ENCODE measurements at places on chromosomes 2 and 18.

GRCh38 chr2:105573910-105574655 is 170.6 kb upstream of the NCK2 start:
- DNase-seq = no peak

DNA sequence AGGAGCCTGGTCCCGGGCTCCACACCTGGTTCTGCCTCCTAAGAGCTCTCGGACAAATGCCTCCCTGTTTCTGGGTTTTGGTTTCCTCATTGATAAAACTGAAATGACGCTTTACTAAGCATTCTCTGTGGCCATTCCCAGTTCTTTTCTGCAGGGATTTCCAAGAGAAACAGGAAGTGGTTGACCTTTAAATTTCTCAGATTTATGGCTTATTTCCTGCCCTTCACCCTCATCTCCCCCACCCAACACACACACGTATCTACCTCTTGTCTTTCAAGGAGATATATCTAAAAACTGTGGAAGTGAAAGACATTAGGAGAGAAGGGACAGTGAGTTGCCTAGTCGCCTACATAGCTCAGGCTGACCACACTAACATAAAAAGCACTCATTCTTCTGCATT is 53.0 kb downstream of the PIEZO2 start:
- no peak for DNase-seq

DNA sequence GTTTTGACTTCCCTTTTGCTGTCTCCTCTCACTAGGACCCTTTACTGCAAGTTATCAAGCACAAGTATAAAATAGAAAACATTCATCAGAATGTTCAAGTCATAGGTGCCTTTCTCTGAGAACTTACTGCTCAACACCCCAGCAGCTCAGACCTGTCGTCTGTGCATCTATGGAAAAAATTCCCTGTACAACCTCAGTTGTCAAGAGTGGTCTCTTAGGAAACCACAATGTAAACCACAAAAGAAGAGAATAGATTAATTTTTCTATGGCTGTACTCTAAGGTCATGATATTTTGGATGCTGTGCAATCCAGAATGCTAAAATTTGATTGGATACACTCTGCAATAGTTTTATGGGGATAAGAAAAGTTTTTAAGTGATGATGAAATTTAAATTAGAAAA is 84.1 kb downstream of the RBMS1 start:
- peak; percentile 35 for DNase-seq

- DNase-seq = peak; percentile 92
These were observed 87.2 kb upstream of the POU3F3 start for GRCh38 chr2:104766683-104767082.

GRCh38 chr2:9656270-9656766 is 25.5 kb upstream of the YWHAQ start:
- peak; percentile 95 for DNase-seq

GRCh38 chr2:71974846-71975245 is 172.8 kb downstream of the CYP26B1 start:
- DNase-seq = peak; percentile 45

GRCh38 chr2:235449568-235449967 is 44.3 kb upstream of the AGAP1 start:
- DNase-seq = no peak

GRCh38 chr2:241812730-241813643 is 4.0 kb downstream of the NEU4 start:
- no peak for DNase-seq

DNA sequence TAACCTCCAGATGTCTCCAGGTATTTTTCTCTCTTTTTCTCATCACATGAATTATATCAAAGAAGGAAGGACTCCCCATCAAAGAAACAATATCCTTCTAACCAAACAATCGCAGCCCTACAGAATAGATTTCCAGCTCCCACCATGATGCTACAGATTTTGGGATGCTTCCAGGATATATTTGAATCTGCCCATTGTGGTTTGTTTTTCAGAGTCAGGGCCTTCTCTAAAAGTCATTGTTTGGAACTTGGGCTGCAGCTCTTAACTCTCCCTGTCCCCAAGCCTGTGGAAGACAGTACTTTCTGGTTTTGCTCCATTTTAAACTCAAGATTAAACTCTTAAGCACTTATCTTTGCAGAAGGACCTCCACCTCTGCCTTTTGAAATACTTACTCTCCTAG is 223.2 kb downstream of the PMAIP1 start:
- no peak for DNase-seq

DNA sequence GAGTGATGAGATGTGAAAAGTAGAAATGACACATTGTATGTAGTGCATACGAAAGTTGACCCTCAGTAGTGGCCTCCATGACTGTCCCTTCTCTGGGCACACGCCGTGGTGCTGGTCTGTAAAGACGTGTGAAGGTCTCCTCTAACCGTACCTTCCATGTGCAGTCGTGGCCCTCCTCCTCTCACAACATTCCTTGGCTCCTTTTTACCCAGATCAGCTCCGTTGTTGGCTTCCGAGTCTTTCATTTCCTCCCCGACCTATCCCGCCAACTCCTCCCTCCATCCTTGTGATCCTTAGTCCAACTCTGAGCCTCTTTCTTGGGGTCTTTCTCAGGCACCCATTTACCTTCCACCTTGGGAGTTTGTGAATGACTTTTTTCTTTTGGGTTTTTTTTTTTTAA is 160.4 kb upstream of the BCL2L11 start:
- no peak for DNase-seq

DNA sequence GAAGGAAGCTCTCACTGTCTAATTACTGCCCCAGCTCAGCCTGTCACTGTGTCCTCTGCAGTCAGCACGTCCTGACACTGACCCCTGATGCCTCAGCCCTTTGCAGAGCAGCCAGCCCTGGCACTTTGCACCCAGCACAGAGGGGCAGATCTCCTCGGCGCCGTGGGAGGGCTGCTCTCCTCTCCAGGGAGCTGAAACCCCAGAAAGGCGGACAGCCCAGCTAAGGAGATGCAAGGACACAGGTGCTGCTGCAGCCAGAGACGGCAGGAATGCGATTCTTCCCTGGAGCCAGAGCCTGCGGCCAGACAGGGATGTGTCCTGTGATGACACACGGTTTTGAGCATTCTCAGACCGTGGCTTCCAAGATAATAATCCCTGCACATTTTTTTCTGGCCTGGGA is 34.5 kb upstream of the SIX3 start:
- DNase-seq = no peak

DNA sequence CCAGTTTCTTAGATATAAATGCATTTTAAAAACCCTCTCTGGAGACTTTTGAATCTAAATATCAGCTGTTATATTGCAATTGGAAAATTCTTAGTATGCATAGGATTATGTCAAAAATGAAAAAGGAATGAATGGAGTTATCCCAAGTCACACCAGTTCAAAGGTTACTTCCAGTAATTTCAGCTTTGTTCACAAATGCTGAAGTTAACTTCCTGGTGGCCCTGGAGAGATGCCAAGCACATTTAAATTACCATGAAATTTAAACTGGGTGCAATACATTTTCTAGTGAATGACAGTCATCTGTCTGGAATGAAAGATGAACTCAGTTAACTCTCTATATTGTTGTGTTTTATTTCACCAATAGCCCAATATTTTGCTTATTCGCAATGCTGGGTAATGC is 753.9 kb downstream of the SUCLG1 start:
- peak; percentile 46 for DNase-seq

- DNase-seq = peak; percentile 83
These were observed 275.2 kb downstream of the IRS1 start for GRCh38 chr2:226524381-226524843.

GRCh38 chr2:31580321-31581117 is at the start of gene SRD5A2:
TSS of gene SRD5A2 (minus strand) at chr2:31580938. CDS start at chr2:31580900, 38 bp downstream.
- no peak for DNase-seq

- no peak for DNase-seq
These were observed 781.4 kb upstream of the GYPC start for GRCh38 chr2:125874564-125874963.

DNA sequence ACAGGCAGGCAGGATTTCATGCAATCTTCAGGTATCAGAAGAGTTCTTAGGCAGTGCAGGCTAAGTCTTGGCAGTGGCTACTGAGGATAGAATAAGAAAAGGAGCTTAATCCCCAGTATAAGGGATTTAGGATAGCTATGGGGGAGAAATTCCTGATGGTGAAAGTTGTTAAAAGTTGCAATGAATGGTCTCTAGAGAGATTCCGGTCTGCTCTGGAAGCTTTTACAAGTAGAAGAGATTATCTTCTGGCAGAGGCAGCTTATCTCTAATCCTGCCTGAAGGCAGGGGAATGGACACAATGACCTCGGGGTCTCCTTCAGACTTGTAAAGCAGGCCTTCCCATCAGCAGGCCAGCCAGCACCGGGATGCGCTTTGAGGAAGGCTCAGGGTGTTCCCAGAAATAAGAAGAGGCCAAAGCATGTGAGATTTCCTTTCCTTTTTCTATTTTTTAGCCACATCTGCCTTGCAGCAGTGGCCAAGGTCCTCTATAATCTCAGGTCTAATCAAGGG is 253.9 kb upstream of the KLHL29 start:
- DNase-seq = no peak

GRCh38 chr2:104215269-104216161 is 638.4 kb upstream of the POU3F3 start:
- DNase-seq = no peak

GRCh38 chr2:14827226-14828023 is 194.9 kb downstream of the LRATD1 start:
- DNase-seq = no peak

DNA sequence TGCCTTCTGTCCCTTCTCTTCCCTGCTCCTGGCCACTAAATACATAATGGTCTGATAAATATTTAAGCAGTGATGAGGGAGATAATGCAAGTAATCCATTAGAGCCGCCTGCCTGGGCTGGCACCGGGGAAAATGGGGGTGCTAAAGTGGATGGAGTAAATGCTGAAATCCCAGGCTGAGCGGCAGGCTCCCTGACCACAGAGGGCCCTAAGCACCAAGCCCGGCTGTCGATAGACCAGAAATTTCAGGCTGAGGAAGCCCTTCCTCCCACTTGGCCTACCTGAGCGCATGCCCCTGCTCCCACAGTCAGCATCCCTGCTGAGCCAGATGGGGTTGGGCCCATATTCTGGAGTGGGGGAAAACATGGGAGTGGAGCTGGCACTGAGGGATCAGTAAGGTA is 197.5 kb upstream of the SKOR2 start:
- DNase-seq = no peak

DNA sequence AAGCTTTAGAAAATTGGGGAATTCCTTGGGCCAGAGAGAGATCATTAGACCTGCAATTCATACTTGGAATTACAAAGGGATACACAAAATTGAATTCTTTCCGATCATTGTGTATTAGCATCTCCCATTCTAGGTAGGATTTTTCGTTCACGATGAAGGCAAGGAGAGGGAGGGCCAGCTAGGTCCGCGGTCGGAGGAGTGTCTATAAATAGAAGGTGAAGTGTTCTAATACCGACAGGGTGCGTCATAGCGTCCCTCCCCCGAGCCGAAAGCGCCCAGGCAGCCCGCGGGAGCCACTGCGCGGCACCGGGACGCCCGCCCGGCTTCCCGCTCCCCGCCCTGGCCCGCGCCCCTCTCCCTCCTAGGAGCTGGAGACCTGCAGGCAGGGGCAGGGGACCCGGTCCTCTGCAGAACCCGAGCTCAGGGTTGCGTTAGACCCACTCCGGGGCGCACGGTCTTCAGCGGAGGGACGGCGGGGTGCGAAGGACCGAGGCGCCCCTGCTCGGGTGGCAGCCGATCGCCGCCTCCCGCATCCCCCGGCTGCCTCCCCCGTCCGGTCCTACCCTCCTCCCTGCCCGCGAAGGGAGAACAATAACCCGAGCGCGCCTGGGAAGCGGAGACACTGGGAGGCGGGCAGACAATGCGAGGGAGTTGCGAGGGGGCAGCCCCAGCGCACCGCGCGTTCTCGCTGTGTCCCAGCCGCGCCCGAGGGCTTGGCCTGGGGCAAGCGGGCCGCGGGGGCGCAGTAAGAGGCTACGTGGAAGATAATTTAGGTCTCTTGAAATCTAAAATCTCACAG is 114.2 kb upstream of the SERTAD2 start:
- peak; percentile 95 for DNase-seq

GRCh38 chr2:11722292-11723060 is 24.0 kb upstream of the LPIN1 start:
- DNase-seq = no peak

GRCh38 chr2:175011505-175011904 is 6.3 kb upstream of the CHN1 start:
- DNase-seq = no peak

- DNase-seq = no peak
These were observed 80.8 kb downstream of the INPP5D start for GRCh38 chr2:233140978-233141377.

- no peak for DNase-seq
These were observed 48.8 kb downstream of the ERBB4 start for GRCh38 chr2:212489719-212490346.

- no peak for DNase-seq
These were observed 25.0 kb upstream of the PHLPP1 start for GRCh38 chr18:62690236-62690815.

- no peak for DNase-seq
These were observed 41.9 kb downstream of the TRAPPC8 start for GRCh38 chr18:31901063-31901462.

GRCh38 chr18:46073474-46074331 is 1.6 kb upstream of the PSTPIP2 start:
- DNase-seq = peak; percentile 75

- no peak for DNase-seq
These were observed 146.1 kb upstream of the ZEB2 start for GRCh38 chr2:144666032-144666431.

DNA sequence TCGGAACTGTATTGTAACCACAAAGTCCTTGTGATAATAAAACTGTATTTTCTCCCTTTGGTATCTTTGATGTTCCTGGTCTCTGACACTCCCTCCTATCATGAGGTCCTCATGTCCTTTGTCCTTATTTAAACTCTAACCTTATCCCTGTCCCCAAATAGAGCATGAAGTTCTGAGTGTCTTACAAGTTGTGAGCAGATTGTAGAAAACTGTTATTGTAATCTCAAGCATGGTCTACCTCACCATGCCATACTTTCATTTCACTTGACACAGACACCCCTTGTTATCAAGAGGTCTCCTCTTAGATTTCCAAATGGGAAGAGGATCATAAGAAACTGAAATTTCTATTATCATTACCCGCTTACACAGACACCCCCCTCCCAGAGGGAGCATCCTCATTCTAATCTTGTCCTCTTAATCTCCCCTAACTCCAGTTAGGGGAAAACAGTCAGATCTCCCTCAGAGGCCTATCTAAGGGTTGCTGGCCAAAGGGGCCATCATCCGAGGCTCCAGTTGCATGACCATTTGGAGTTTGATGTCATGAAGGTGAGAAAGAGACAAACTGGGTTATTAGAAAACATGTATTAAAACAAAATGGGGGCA is 29.0 kb downstream of the MYO3B start:
- no peak for DNase-seq

- no peak for DNase-seq
These were observed 23.8 kb downstream of the AKAIN1 start for GRCh38 chr18:5173236-5173635.

- DNase-seq = no peak
These were observed 9.2 kb upstream of the CCDC141 start for GRCh38 chr2:179059026-179059700.

DNA sequence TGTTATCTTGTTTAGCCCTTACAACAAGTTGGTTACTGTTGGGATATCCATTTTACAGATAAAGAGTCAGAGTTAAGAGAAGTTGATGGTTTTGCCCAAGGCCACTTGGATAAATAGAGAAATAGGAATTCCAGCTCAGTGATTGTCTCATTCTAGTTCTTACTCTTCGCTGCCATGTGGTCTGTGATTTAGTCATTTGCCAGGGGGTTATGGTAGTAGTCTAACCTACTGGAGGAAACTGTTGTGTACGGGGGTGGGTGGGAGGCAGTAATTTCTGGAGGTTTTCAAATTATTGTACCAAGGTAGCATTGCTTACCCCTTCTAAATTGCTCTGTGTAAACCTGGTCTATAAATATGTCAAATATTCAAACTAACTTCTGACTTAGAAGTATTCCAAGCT is 110.4 kb downstream of the MAP2 start:
- no peak for DNase-seq

Data from fibroblast of skin of scalp (primary cell).